Glomerular endothelial cell (primary cell): ENCODE measurements at places on chromosomes 4 and X. TPM values are rescaled to one million over a fixed set of nuclear protein-coding genes. Genes with fewer than 3 reads are reported as not detected.

The NAP1L3 gene
- total RNA-seq, result 0.82 and 0.87 TPM in 2 replicates

The CCSER1 gene
- 0.35 TPM in 1 of 2 replicates, not detected in the other for total RNA-seq

- DNase-seq, result no peak
Observed at GRCh38 chr4:84965553-84966381, 723 bp downstream of the WDFY3 start.

DNA sequence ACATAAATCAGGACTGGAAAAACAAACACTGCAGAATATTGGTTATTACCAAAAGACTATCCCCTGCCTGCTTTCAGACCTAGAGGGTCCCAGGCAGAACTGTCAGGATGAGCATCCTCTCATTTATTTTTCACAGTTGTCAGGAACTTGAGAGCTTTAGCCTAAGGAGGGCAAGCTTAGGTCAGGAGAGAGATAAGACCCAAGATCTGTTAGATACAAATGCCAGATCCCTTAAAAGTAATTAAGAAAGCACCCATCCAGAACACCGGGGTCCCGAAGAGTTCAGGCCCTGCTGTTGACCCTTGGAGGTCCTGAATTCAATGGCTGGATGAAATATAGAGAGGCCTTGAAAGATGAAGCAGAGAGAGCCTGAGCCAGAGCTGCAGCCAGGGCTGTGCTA is 5.9 kb upstream of the MAGEB3 start:
- no peak for DNase-seq

DNA sequence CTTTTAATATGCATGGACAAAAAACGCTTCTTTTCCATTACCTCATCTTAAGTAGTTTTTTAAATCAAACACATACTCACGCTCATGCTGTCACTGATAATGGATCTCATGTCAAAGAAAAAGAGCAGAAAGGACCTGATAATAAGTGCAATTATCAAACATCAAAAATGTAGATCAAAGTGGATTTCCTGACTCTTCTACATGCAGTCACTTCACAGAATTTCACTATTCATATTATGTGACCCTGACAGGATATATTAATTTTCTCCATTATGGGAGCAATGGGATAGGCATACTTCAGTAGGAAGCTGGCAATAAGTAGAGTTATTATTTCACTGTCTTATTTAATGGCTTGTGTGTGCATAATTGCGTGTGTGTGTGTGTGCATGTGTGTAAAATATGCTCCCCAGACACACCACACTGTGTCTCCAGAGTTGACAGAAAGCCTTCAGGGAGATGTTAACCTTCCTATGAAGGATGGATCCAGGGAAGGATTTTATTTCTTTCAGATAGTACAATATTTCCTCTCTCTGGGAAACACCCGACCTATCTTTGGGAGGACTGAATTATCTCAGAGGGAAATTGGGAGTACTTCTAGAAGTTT is 445.2 kb downstream of the SH2D1A start:
- DNase-seq, result no peak
